ENCODE measurements at places on chromosomes 12 and 14. TPM values are rescaled to one million over a fixed set of nuclear protein-coding genes. Genes with fewer than 3 reads are reported as not detected.
A peak's percentile ranks its signal among the peaks of the same experiment; 100 is the strongest.

DNA sequence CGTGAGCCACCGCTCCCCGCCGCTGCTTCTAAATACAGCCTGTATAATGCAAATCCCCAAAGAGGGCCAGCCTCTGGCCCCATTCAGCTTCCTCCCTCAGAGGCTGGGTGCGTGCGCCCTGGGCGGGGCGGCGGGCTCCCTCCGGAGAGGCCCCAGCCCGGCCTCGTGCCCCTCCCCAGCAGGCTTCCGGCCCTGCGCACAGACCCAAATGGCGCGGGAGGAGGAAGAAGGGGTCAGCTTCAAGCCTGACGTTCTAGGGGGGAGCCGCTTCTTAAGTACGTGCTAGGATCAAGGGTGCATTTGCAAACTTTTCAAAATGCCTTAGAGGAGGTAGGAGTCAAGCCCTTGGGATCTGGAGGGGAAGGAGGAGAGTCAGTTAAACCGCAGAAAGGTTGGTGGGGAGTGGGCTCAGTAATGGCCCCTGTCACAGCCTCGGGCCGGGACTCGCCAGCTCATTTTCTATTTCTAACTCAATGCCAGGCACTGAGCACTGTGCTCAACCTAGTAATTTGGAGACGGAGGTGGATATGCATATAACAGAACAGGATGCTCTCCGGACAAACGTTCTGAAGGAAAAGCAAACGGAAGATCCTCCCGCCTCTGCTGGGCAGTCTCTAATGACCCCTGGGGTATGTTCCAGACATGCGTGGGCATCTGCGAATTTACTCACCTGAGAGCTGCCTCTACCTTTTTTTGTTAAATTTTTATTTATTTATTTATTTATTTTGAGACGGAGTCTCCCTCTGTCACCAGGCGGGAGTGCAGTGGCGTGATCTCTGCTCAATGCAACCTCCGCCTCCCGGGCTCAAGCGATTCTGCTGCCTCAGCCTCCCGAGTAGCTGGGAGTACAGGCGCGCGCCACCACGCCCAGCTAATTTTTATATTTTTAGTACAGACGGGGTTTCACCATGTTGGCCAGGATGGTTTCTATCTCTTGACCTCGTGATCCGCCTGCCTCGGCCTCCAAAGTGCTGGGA is 32.3 kb downstream of the NINJ2 start:
- DNase-seq, result peak; percentile 96

Gene HOXC11
- total RNA-seq, result not detected

GRCh38 chr14:31326111-31326510 is 94.2 kb downstream of the HEATR5A start:
- no peak for DNase-seq

DNA sequence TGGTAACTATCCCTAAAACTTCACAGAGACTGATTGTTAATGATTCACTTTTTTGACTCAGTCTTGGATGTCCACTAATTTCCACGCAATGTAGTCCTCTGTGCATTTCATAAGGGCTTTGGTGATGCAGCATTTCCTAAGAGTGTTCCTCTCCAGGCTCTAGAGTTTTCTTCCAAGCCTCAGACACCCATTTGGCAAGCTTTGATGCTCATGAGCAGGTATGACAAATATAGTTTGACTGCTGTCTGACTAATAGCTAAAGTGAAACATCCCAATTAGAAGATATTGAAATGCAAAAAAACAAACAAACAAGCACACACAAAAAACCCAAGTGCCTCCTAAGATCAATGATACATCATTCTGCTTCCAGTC is 1.5 kb upstream of the VAMP1 start:
- peak; percentile 68 for DNase-seq

GRCh38 chr12:26987634-26988424 is 26.4 kb downstream of the TM7SF3 start:
- no peak for DNase-seq

DNA sequence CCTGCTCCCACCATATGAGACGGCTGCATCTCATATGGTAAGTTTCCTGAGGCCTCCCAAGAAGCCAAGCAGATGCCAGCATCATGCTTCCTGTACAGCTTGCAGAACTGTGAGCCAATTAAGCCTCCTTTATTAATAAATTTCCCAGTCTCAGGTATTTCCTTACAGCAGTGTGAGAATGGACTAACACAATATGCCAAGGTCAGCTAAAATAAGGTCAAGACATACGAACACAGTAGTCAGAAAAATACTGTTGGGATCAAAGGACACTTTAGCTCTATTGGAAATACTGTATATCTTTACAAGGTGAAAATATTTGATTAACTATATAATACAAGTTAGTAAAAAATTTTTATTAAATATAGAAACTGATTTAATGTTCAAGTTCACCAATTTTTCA is 28.8 kb downstream of the SEL1L start:
- DNase-seq, result no peak

Gene PTPRQ
- total RNA-seq, result not detected

Gene NTN4
- not detected for total RNA-seq

All from activated CD4-positive, alpha-beta T cell treated with anti-CD3 and anti-CD28 coated beads, Interleukin-2, amount 10 ng/mL, durations not matched to agents 24 days and 14 days (primary cell).